Breast epithelium (tissue), 4 donors: ENCODE measurements at places on chromosomes 16 and 17.

GRCh38 chr17:32453370-32453769 lies 9.1 kb downstream of the PSMD11 start:
- no peak for DNase-seq
- H3K4me3 ChIP-seq: no peak overlapping the region
- no peaks in the 10 kb centered on the region for H3K27me3 ChIP-seq
- no peak overlapping the region for H3K27ac ChIP-seq
- H3K4me1 ChIP-seq: no peaks in the 10 kb centered on the region
- no peaks in the 10 kb centered on the region for H3K36me3 ChIP-seq

GRCh38 chr16:59500601-59501000 lies 766.5 kb upstream of the GOT2 start:
- DNase-seq: no peak
- H3K27me3 ChIP-seq: no peaks in the 10 kb centered on the region
- H3K4me3 ChIP-seq: no peak overlapping the region
- no peak overlapping the region for H3K27ac ChIP-seq
- no peaks in the 10 kb centered on the region for H3K4me1 ChIP-seq

DNA sequence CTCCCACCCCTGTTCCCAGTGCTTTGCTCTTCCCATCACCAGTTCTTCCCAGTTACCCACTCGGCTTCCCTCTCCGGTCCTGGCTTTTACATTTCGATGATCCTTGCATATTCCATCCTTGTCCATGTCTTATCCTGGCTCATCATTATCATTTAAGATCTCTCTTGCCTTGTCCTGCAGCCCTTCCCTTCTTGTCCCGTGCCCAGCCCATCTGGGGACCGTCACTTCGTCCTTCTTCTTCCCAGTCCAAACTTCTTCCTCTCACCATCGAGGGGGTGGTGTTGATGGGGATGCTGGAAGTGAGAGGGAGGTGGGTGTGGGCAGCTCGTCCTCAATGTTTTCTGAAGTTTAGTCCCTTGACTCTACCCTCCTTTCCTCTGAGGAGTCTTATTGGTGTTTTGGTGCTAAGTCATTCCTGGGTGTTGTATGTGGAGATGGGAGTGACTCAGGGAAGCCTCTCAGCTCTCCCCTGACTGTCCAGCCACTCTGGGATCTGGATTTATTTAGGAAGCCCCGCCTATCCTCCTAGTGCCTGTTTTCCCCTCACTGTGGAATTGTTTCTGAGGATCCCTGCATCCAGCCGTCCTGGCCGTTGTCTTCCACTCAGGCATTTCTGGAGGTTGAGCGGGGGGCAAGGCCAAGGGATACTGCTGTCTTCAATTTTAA lies 975 bp downstream of the SNX29 start:
- no peaks in the 10 kb centered on the region for H3K27me3 ChIP-seq
- H3K27ac ChIP-seq: peak overlapping the region; percentile 88
- no peak for DNase-seq

- H3K4me1 ChIP-seq: no peaks in the 10 kb centered on the region
- no peaks in the 10 kb centered on the region for H3K27me3 ChIP-seq
- DNase-seq: no peak
- H3K36me3 ChIP-seq: no peaks in the 10 kb centered on the region
- no peak overlapping the region for H3K4me3 ChIP-seq
These were observed 155.0 kb upstream of the CACNG5 start for GRCh38 chr17:66679631-66680517.

DNA sequence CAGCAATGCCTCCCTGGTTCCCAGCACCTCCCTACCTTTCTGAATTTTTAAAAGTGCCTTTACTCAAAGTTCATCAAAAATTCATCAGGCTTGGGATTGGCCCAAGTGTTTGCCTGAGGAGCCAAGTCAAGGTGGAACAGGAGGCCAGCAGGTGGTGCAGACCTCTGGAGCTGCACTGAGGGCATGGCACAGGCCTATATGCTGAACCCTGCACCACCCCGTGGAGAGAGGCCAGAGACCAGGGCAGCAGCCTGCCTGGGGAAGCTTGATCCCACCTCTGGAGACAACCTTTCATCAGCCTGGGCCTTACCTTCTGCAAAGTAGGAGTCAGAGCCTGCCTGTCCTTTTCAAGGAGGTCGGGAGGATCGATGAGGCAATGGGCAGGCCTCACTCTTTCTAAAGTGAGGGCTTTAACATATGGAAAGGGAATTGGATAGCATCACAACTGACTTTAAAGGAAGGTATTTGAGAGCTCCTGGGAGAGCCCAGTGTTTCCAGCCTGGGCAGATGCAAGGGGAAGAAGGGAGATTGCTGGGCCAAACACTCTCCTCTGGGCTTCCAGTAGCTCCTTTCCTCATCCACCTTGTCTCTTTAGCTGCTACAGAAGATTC lies 31.8 kb upstream of the TMEM132E start:
- DNase-seq: no peak
- H3K4me3 ChIP-seq: no peak overlapping the region
- no peaks in the 10 kb centered on the region for H3K36me3 ChIP-seq
- H3K27me3 ChIP-seq: peaks cover 14% of the 10 kb centered on the region
- no peaks in the 10 kb centered on the region for H3K4me1 ChIP-seq

DNA sequence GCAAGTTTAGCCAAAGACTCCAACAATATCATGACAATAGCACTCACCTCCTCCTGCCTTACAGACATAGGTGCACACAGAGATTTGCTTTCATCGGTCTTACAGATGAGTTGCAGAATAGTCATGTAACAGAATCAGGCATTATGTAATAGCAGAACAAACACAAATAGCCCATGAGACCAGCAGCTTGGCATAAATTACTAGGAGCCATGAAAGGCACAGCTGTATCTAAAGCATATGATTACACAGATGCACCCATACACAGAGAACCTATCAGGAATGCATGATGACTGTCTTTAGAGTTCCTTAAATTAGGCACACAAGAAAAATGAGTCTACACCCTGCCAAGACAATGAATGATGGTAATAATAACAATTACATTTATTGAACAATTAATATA lies 342.0 kb upstream of the XYLT1 start:
- no peak for DNase-seq
- no peak overlapping the region for H3K27ac ChIP-seq
- no peak overlapping the region for H3K4me3 ChIP-seq
- no peaks in the 10 kb centered on the region for H3K36me3 ChIP-seq
- no peaks in the 10 kb centered on the region for H3K27me3 ChIP-seq

- no peak overlapping the region for H3K27ac ChIP-seq
- no peak overlapping the region for H3K4me3 ChIP-seq
- no peaks in the 10 kb centered on the region for H3K36me3 ChIP-seq
- H3K4me1 ChIP-seq: no peaks in the 10 kb centered on the region
These were observed 29.9 kb upstream of the PRM1 start for GRCh38 chr16:11310997-11311561.

GRCh38 chr17:70041540-70041939 lies 33.5 kb upstream of the KCNJ16 start:
- H3K27me3 ChIP-seq: no peaks in the 10 kb centered on the region
- H3K27ac ChIP-seq: no peak overlapping the region
- no peak overlapping the region for H3K4me3 ChIP-seq
- no peaks in the 10 kb centered on the region for H3K36me3 ChIP-seq

DNA sequence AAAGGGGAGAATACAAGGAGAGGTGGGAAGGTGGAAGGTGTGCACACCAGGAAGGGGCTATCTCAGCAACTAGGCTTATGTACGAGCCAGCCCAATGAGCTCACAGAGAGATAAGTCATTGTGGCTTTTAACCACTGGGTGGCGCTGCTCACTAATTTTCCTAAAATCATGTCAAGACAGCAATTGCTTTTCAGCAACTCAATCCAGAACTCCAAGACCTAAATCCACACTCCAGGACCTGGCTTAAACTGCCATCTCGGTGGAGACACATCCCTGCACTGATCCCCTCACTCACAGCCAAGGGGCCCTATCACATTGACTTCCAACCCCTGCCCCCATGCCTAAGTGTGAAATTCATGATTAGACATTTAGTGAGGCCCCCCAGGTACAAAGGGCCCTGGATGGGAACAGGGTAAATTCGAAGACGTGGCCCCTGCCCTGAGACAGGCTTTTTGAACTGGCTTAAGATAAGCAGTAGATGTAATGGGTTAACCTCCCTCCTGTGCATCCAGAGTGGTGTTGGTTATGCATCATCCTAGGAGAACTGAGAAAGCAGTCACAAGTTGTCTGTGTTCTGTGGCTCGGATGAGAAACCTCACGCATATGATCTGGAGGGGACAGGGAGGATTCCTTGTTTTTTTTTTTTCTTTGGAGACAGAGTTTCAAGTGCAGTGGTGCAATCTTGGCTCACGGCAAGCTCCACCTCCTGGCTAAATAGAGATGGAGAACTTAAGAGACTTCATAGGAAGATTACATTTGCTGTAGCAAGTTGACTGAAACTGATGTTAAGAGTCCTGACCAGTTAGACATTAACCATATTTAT lies 11.5 kb downstream of the CCL16 start:
- H3K27me3 ChIP-seq: no peaks in the 10 kb centered on the region
- DNase-seq: peak; percentile 66
- no peaks in the 10 kb centered on the region for H3K36me3 ChIP-seq
- H3K27ac ChIP-seq: no peak overlapping the region

DNA sequence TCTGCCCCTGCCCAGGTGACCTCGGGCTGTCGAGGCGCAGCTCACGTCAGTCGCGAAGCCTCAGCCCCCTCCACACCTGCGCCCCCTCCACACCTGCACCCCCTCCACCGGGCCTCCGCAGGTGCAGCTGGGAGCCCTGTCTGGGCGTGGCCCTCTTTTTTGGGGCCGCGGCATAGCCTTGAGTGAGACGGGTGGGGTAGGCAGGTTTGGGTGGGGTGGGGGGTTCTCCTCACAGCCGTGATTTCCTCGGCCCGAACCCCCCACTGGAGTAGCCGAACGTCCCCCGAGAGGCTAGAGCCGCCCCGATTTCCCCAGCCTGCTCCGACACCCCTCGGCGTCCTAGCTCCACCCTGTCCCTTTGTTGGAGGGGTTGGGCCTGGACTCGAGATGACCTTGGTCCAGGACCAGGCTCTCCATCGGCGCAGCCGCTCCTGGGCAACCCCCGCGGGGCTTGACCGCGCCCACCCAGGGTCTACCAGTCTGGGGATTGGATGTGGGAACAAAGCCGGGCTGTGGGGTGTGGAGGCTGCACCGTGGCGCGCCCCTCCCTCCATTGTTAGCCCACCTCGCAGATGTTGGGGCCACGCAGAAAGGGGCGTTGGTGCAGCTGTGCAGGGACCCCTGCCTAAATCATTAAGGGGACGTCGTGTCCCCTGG lies 626 bp downstream of the TUBB3 start:
- DNase-seq: no peak
- peak overlapping the region; percentile 54 for H3K4me3 ChIP-seq
- peaks cover 33% of the 10 kb centered on the region for H3K27me3 ChIP-seq
- H3K27ac ChIP-seq: no peak overlapping the region
- H3K36me3 ChIP-seq: no peaks in the 10 kb centered on the region
- peaks cover 19% of the 10 kb centered on the region for H3K4me1 ChIP-seq

DNA sequence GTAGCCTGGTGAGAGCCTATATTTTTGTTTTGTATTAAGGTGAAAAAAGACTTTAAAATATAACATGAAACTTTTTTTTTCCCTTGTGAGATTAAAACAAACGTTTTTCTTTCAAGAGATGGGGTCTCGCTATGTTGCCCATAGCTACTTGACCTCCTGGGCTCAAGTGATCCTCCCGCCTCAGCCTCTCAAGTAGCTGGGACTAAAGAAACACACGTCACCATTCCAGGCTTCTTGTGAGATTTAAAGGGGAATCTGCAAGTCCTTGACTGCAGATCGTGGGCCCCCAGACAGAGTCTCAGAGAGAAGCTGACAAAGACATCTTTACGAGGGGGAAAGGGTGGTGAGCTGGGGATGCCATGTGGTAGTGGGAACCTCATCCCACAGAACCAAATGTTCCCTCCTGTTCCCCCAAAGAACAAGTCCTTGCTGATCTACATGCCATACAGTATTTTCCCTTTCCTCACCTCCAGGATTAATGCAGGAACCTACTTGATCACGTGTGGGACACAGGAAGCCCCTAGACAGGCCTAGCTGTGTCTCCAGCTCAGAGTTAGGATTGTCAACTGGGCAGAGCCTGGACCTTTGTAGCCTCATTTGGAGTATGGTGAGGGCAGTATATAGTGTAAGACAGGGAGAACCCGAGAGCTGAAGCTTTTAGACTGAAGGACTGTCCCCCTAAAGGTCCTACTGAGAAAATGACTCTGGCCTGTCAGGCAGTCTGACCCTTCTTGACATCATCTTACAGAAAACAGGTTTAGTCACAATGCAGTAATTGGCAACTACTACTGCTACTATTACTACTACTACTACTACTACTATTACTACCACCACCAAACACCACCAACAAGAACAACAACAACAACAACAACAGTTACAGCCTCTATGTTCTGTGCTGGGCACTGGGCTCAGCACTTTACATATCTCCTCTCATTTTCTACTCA lies 4.1 kb downstream of the MAP3K14 start:
- DNase-seq: no peak
- H3K27ac ChIP-seq: peak overlapping the region; percentile 97
- H3K36me3 ChIP-seq: no peaks in the 10 kb centered on the region
